ENCODE measurements at places on chromosomes 5 and 9.

DNA sequence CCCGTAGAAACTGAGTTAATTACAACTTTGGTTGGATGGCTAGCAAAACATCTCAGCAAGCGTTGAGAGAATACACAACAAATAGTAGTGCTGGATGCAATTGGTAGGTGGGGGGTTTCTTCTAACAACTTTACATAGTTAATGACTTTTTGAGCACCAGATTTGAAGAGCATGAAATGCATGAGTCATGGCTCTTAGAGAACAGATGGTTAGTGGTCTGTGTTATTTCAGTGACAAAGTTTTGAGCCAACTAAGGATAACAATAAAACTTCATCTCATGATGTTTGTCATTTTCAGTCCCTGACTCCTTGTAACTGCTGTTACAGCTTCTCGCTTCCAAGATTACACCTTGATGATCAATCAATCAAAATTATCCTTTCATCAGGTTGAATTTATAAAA lies 399.0 kb upstream of the BRINP1 start:
- no peak for DNase-seq

DNA sequence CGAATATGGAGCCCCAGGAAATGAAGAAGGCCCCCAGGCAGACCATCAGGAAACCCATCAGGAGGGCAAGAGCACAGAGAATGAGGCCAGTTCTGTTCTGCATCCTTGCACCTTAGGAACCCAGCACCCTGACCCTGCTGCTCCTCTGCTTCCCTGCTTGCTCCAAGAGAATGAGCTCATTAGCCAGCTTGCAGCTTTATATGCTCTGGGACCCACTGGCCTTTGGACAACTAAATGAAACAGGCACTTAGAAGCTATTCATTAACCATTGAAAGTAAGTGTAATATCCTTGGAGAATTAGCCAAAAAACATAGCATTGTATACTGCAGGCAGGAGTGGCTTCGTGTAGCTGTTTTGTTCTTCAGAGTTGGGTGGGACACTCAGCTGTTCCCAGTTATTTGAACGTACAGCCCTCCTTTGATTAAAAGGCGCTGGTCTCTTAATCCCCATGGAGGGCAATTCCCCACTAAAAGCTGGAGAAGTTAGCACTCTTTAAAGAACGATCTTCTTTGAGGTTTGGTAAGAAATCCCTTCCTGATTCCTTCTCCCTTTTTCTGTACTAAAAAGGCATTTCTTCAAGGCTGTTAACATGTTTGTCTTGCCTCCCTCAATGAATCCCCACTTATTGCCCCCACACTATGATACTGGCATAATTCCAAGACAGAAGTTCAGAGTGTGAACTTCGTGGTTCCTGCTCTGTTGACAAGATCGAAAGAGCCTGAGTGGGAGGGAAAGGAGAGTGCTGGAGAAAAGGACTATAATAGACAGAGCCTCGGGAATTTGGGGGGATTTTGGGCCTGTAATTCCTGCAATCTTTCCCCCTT lies at the start of gene TMEM252:
Gene TMEM252, minus strand, starts transcription at position 172 of the 824 bp plus-strand sequence. Its CDS starts 69 bp downstream, at position 103.
- no peak for DNase-seq

DNA sequence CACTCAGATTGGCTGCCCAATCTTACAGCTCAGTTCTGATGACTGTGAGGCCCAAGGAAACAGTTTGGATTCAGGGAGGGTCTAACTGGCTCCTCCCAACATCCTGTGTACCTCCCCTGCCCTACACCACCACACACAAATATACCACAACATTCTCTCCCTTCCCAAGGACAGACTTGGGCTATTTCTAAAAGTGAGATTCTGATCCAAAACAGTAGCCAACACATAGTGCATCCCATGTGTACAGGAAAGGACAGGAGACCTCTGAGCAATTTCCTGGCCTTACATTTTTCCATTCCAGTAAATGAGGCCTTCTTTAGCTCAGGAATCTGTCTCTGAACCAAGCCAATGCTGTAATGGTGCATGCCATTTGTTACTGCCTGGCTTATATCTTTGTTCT lies 20.8 kb downstream of the ZNF366 start:
- DNase-seq = no peak

GRCh38 chr9:137374131-137374845 lies 48.7 kb downstream of the EXD3 start:
- no peak for DNase-seq

DNA sequence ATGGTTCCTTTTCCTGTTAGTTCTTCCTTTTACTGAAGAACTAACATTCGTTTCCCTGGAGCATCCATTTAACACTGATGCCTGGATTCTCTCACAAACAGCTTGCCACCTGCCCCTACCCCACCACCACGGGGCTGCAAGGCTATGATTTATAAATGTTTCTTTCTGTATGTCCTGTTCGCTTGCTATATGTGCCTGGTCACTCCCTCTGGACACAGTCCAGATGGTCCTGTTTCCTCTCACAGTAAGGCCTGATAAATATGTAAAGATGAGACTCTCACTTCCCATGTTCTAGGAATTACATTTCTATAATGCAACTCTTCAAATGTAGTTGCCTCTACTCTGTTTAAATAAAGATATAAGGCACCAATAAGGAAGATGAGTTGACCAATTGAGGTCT lies 146.4 kb upstream of the SHB start:
- no peak for DNase-seq

DNA sequence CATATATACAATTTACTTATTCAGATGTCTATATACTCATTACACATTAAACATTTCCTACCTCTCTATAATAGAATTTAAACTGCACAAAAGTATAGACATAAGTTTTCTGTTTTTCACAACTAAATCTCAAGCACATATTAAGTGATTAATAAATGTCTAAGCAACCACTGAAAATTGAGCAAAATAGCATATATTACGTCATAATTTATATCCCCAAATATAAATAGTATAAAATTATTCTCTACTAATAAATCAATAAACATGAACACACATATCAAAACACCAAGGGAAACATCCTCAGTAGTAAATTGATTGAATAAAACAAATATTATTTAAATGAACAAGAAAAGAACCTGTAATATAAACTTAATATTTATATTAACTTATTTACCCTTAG lies 865.1 kb downstream of the CDH18 start:
- no peak for DNase-seq

DNA sequence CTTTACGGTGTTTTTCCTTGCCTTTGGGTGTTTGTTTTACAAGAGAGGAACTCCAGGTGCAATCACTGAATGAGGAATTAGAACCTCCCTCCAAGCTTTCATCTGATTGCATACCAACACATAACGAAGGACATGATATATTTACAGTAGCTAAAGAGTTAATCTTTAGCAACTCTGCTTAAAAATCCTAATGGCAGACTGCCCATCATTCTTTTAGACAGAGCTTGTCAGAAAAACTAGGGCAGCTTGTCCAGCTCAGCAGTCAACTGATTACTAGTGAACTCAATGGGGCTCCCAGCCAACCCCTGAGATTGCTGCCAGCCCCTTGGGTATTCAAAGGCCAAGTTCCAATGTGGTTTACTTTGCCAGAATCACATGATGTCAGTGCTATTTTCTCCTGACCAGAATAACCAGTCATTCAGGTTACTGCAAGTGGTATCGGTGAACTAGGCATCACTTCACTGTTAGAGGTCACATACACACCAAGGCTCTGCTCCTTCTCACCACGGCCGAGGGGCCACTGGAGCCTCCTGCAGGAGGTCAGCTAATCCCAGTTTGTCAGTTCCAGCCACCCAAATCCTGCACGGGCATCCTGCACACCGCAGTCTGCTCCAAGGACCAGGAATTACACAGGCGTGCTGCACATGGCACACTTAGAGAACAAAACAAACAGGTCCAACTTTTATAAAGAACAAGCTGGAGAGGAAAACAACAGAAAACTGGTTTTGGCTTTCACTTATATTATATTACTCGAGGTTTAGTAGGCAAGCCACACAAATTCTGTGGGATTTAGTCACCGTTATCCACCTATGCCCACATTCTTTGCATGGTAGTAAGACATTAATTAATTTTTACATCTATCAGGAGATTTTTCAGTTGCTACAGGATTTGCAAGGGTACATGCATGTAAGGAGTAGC lies 62.5 kb downstream of the NFIB start:
- DNase-seq = peak; percentile 40

DNA sequence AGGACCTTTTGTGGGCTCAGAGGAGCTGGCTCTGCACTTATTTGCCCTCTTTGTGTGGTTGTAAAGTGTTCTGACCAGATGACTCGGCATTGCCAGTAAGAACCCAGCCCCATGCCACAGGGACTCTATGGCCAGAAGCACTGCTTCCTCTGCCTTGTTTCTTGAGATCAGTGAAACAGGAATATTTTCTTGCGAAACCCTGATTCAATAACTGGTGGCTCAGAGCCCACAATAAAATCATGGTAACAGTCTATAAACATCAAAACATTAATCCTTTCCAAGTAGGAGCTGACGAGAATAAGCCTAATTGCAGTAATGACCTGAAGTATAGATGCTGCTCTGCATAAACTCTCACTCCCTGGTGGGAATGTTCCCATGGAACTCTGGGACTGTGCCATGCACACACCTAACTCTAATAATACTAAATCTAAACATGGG lies 344.3 kb downstream of the ZNF608 start:
- no peak for DNase-seq

DNA sequence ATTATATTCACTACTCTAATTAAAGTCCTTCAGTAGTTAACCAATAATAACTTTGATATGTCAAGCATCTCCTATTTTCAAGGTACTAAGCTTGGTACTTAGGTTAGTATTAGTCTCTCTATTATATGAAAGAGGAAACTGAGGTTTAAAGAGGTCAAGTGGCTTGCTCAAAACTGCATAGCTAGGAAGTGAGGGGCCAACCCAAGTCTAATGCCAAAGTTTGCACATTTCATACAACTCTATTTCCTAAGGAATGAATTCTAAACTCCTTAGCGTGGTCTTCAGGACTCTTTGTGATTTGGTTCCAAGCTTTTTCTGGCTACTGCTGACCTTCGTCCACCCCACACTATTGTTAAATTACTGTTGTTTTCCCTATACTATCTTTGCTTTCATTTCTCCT lies 9.9 kb upstream of the SHOC1 start:
- no peak for DNase-seq

DNA sequence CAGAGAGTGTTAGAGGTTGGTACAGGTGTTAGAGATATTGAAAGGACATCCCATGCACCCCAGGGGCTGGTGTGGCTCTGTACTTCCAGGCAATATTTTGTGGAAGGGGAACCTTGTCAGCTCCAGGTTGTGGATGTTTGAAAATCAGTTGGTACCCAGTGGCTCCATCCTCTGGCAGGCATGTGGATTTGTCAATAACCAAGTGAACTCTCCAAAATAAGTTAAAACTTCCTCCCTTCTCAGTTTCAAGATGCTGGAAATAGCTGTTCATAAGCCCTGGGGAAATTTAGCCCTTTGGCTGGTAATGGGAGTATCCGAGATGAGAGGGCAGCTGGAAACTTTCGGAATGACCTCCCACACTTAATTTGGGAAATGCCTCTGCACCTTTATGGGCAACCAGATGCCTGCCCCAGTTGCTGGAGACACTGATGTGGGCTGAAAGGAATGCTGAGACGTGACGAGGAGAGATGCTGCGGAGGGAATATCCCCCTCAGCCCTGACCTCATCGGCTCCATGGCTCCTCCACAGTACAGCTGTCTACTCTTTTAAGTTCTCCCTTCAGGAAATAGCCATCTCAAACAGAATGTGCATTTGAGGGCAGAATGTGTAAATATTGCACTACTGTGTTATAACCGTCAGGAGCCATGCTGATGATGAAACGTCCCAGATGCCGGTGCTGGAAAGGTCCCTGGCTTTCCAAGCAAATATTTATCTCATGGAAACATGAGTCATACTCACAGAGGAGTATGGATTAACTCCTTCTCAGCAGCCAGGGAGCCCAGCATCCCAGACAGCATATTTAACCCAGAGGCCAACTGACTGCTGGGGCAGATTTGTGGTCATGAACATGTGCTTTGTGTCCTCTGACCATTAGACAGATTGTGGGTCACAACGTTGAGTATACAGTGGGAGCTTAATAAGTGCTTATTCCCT lies 29.5 kb downstream of the TGFBI start:
- peak; percentile 84 for DNase-seq

DNA sequence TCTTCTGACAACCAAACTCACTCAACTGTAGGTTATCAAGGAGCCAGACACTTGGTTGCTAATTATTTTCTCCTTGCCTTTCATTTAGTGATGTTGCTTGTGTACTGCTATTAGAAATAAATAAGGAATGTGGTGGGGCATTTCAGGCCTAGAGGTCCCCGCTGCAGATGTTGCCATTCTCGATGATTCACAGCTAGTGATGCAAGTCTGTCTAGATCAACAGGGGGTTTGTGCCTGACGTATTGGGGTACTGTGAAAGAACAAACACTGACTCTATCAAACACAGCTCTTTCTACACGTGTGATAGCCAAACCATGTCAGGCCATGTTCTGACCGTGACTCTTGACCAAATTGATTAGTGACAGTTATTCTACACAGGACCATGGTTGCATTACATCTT lies 144.7 kb downstream of the OSTF1 start:
- no peak for DNase-seq

GRCh38 chr9:72476617-72477437 lies 44.6 kb upstream of the TMC1 start:
- DNase-seq = peak; percentile 85

DNA sequence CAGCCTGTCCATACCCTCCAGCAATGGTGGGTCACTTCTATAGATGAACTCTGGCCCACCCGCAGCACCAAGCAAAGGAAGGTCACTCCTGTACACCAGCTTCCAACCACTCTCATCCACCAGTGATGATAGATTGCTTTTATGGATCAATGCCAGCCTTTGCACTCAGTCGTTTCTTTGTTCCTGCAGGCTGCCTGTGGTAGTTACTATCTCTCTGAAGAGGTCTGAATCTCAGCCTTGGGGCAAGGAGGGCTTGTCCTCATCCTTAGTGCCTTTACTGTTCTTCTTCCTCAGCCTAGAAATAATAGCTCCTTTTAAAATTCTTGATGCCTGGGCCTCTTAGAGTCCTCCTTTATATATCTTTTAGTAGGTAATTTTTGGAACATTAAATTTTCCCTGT lies 100.8 kb downstream of the TMC1 start:
- no peak for DNase-seq

DNA sequence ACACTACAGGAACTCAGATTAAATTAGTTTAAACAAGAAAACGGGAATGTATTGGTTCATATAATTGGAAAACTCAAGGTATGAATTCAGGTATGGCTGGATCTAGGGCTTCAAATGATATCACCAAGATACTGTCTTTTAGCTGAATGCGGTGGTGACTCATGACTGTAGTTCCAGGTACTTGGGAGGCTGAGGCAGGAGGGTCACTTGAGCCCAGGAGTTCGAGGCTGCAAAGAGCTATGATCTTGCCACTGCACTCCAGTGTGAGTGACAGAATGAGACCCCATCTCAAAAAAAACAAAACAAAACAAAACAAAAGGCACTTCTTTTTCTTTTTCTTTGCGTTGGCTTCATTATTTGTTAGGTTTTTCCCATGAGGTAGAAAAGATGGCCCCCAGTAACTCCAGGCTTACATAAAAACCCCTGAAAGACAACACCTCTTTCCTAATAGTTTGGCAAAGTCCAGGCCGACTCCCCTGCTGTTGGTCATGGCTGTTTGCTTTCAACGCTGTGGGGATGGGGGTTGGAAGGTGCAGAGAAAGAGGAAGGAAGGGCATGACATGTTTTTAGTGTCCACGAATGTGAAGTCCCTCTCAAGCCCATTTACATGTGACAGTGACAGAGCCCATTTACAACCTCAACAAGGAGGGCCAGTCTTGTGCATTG lies 39.8 kb upstream of the CRB2 start:
- no peak for DNase-seq

Measured in urothelium cell line (cell line).